ENCODE measurements at places on chromosomes 7 and 10.
A peak's percentile ranks its signal among the peaks of the same experiment; 100 is the strongest.

GRCh38 chr7:69845721-69846495 is 247.6 kb downstream of the AUTS2 start:
- DNase-seq = peak; percentile 82

DNA sequence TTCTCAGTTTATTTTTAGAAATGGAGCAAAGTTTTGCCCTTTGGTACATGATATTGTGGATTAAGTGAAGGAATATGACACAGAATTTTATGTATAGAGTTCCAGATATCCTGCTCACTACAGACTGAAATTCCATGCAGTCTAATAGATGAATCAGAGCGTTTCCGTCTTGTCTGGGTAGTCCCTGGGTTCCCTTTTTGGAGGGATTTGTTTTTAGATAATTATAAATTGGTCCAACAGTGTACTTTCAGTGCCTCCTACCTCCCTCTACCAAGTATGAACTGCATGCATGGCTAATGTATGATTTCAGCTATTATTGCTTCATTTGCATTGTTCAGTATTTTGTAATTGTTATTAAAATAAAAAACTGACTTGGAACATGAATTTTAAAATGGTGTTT is 74.4 kb downstream of the SEPTIN7 start:
- no peak for DNase-seq

DNA sequence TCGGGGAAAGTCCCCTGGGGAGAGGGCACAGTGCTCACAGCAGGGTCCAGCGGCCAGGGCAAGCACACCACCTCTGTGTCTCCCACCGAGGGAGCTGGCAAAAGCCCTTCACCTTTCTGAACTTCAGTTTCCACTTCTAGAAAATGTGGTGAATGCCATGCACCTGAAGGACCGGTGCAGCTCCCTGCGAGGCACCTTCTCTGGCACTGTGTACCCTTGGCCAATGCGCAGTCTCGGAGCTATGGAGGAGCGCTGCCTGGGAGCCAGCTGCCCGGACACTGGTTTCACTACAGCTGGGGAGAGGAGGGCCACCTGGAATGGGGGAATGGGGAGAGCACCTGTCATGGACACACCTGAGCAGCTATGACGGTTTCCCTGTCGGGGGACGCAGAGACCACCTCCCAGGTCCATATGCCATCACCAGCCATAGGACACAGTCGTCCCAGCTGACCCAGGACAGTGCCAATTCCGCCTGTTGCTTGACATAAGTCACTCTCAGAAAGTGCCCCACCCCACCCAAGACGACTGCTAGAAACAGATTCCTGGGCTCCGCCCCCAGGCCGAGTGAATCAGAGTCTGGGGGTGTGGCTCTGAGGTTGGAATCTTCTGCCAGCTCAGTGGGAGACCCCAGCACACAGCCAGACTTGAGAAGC is 16.8 kb downstream of the RASGEF1A start:
- DNase-seq = peak; percentile 35

- DNase-seq = no peak
Measured at GRCh38 chr7:155423337-155424285, 34.3 kb upstream of the EN2 start.

- DNase-seq = no peak
Measured at GRCh38 chr10:24804392-24804791, 80.7 kb upstream of the ARHGAP21 start.

- no peak for DNase-seq
Measured at GRCh38 chr10:14810969-14811953, 26.6 kb downstream of the CDNF start.

GRCh38 chr10:113552701-113553100 is at the start of gene HABP2:
TSS of gene HABP2 (plus strand) at chr10:113553053. CDS start at chr10:113553122, 69 bp downstream.
- no peak for DNase-seq

- no peak for DNase-seq
Measured at GRCh38 chr10:71074176-71074755, 138.1 kb upstream of the UNC5B start.

GRCh38 chr10:35819736-35820135 is 177.6 kb upstream of the FZD8 start:
- no peak for DNase-seq

- peak; percentile 11 for DNase-seq
Measured at GRCh38 chr7:116621649-116622048, 50.3 kb upstream of the MET start.

DNA sequence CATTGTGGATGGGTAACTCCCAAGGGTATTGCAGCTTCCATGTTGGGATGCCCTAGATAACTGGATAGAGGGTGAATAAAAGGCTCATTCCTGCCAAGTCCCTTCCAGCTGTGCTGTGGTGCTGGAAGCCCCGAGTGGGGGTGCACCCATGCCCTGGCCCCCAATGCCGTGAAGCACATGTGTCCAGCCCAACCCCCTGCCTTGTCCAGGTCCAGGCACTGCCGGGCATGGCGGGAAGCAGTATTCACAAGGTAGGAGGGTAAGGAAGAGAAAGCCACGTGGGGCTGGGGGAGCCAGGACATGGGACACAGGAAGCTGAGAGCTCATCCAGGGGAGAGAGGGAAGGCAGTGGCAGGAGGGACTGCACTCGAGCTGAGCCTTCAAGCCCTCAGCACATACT is 148.2 kb upstream of the CDCA7L start:
- DNase-seq = no peak

- DNase-seq = no peak
Measured at GRCh38 chr10:110445871-110446270, 51.8 kb upstream of the DUSP5 start.
